ENCODE measurements at places on chromosomes 3 and 15.

DNA sequence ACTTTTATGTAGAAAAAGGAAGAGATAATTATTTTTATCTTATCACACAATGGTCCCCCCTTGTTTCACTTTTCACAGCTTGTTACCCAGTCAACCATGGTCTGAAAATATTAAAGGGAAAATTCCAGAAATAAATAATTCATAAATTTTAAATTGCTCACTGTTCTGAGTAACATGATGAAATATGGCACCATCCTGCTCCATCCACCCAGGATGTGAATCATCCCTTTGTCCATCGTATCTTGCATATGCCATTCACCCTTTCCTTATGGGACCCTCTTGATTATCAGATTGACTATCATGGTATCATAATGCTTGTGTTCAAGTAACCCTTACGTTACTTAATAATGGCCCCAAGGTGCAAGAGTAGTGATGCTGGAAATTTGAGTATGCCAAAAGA is 43.7 kb downstream of the ANKRD28 start:
- DNase-seq: no peak

DNA sequence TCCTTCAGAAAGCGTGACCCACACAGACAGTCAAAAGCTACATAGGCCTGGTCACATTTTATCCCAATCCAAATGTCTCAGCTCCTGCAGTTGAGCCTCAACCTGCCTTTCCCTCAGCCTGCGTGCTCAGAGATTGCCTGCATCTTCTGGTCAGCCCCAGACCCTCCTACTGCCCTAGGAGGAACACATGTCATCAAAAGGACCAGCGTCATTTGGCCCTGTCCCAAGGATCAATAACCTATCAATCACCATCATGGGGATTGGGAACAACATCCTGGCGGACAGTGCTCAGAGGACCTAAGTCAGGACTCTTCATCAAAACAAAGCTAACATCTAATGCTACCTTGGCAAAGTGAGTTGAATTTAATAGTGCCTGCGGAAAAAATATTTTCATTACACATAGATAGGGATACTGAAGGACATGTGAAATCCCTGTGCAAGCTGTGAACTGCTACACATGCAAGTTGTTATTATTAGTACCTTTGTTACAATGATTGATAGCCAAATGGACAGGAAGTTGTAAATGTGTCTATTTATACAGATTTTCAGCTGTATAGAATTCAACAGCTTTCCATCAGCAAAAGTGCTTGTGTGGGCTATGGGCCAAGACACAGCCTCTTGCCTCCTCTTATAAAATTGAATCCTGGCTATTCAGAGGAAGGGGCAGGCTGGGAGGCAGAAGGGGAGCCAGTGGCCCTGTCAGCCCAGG is 47.7 kb downstream of the UMPS start:
- no peak for DNase-seq

DNA sequence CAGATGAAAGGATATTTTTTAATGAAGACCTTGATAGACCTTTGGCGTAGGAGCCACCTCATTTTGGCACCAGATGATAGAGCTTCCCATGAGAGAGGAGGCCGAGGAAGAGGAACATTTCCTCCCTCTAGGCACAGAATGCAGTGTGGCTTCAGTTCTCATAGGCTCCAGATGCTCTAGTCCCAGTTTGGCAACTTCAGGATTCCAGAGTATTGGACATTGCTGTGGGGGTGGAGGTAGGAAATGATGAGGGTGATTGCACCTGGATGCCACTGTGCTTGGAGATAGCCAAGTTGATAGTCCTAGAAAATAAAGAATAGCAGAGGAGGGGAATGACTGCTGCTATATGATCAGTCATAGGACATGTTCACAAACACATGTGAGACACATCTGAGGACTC is 58.3 kb upstream of the KY start:
- no peak for DNase-seq

- no peak for DNase-seq
These were observed 66.2 kb downstream of the CCDC54 start for GRCh38 chr3:107443461-107443860.

DNA sequence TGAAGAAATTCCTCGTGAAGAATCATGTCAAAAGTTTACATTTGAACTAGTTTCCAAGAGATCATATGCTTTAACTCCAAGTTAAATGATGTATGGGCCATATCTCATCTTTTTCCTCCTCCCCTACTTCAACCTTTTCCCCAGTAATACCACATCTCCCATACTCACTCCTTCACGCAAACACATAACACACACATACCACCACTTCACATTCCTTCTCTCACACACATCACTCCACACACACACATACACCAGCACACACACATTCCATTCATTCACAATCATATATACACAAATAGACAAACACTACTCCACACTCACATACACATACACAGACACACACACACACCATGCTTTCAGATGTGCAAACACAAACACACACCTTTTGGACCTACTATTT is 769.0 kb upstream of the NR2F2 start:
- DNase-seq: no peak

GRCh38 chr3:194964809-194965208 is 279.1 kb downstream of the FAM43A start:
- no peak for DNase-seq

GRCh38 chr15:96561593-96561992 is 231.1 kb downstream of the NR2F2 start:
- DNase-seq: no peak

DNA sequence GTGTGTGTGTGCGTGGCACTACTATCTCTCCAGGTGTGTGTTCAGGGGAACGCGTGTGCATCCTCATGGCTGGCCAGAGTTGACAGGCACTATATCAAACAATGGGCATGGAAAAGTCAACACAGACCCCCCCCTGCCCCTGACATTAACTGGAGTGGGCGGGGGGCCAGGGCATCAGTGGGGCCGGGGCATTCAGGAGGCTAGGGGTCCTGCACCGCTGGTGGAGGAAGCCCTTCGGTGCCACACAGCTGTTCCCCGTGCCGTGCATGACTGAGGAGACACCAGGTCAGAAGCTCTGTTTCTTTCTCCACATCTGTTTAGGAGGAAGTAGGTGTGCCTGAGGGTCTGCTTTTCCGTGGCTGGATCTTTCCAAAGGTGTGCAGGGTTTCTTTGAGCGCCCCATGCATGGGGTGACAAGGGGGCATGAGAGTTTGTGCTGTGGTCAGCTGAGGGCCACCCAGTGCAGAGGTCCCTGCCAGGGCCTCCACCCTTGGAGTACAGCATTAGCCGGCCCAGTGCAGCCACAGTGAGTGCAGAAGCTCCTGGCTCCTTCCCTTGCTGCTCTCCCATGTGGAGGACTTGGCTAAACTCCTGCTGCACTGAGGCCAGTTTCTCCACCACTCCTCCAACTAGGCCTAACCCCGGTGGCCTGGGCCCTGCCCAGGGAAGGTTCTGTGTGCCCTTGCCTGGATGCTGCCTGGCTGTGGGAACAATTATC is 7.5 kb downstream of the C3orf22 start:
- no peak for DNase-seq

DNA sequence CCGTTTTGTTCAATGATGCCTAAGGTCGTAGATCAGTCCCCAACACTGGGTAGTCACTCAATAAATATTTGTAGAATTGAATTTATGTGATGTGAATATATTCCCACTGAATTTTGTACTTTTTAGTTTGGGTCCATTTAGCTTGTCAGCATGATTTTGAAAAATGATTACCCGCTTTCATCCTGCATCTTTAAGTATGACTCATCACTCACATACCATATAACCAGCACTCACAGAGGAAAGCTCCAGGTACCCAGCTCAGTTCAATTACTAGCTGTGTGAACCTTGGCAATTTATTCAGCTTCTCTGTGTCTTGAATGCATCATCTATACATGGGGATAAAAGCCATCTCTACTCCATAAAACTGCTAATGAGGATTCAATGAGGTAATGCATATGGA is 2.2 kb upstream of the MLF1 start:
- no peak for DNase-seq

DNA sequence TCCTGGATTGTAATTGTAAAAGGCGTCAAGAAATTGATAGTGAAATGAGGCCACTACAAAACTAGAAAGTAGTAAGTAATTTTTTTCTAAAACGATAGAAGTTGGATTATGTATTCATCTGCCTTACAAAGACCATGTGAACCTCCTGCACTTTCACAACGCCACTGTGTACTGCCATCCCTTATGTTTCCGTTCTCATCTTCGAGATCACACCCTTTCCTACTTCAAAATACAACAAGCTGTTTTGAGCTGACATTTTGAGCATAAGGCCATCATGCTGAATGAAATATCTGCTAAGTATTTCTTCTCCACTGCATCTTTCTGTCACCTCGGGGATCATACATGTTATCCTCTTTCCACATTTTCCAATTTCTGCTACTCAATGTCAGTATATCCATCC is 885.5 kb downstream of the ROBO1 start:
- DNase-seq: no peak

GRCh38 chr3:123066896-123067688 is at the start of gene PDIA5:
TSS of gene PDIA5 (plus strand) at chr3:123067025. CDS start at chr3:123067165, 140 bp downstream.
- peak; percentile 97 for DNase-seq

DNA sequence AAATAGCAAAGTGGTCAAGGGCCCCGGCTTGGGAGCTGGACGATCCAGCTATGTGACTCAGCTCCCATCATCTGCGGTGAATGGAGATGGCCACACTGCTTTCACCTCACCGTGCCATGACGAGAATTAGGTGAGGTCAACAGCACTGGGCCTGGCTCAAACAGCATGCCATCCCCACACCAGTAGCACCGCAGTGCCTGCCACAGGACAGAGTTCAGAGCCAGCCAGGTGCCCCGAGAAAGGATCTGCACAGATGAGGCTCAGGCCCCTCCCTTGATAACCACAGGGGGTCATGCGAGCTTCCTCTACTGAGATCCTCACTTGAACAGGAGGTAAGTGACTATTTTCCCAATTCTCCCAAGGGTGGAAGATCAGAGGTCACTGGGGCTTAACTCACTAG is 29.4 kb downstream of the ZXDC start:
- no peak for DNase-seq

GRCh38 chr3:59632760-59633573 is 583.1 kb upstream of the CFAP20DC start:
- DNase-seq: no peak

DNA sequence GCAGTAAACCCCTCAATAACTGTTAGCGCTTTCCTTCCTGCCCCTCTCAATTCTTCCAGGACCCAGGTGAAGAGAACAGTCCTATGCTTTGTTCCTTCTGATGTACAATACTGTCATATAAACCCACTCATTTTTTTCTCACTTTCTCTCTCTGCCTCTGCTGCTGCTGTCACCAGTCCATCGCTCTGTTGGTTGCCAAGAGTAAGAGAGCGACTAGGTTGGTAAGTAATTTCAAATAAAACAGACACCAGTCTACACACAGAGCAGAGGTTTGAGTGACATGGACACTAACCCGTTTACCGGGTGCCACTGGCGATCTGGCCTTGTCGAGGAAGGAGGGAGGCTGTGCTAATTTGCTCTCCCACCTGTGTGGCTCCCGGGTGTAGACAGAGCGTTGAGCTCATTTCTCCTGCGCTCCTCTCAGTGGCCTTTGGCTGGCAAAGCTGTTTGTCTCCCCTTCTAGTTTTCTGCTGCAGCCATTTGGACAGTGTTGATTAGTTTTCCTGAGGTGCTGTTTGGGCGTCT is 215.4 kb downstream of the THSD4 start:
- no peak for DNase-seq

GRCh38 chr3:66800941-66801545 is 197.1 kb upstream of the KBTBD8 start:
- no peak for DNase-seq

- peak; percentile 9 for DNase-seq
These were observed 25.2 kb downstream of the NIPA1 start for GRCh38 chr15:22811640-22812039.

GRCh38 chr3:46479021-46479420 is 14.3 kb upstream of the LTF start:
- DNase-seq: no peak

DNA sequence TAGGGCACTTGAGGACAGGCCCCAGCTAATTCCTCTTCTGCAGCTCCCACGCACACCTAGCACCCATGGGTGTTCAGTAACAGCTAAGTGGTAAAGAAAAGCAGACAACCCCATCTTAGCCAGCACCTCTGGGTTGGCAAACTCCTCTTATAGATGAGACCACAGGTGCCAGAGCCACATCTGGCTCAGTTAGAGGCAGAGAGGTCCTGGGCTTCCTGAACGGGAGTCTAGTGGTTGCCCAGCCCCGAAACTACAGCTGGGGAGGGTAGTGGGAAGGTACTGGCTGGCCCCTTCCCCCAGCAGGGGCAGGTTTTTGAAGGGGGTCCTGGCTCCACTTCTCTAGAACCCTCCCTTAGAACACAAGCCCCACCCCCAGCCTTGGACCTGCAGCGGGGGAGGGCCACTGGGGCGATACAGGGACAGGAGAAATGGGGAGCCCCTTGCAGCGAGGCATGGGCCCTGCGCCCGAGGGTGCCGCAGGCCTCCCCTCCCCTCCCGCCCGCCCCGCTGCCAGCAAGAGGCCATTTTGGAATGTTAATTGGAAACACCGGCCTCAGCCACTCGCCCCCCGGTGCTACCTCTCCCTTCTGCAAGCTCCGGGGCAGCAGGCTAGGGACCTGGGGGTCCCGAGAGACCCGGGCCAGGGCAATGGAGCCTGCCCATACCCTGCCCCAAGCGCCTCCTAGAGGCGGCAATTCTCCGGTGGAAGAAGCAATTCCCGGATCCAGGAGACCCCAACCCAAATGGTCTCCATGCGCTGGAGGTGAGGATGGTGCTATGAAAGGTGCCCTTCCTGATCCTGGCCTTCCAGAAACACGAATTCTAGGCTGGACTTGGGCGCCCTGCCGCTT is 1.5 kb downstream of the DUSP7 start:
- DNase-seq: no peak

DNA sequence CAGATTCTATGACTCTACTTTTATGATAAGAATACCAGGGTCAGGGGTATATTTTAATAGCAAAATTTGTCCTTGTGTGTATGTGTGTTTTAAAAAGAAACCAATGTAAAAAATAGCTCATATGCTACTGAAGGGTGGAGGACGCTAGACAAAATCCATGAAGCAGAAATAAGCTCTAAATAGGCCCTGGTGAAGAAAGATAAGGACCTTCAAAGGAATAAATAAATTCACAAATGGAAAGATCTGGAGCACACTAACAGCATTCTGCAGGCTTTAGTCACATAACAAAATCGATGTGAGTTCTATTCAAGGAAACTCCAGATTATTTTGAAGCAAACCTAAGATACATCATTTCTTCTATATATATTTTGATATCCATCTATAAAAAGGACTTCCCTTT is 27.2 kb upstream of the ATP11B start:
- DNase-seq: peak; percentile 88

- DNase-seq: no peak
These were observed 10.5 kb downstream of the SLC38A3 start for GRCh38 chr3:50215529-50215928.

DNA sequence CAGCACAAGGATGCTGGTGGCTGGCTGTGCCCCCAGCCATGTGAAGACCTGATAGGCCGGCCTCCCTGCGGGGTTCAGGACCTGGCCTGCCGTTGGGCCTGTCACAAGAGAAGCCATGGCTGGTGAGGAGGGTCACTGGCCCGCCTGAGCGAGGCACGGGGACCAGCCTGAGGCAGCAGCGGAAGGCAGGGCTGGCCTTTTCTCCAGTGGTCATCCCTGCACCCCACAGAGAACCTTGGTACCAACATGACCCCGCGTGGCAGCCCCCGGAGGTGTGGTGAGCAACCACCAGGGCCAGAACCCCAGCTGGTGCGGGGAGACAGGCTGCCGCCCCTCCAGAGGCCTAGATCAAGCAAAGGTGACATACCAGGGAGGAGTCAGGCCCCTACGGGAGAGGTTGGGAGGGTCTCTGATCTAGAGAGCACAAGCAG is 134.1 kb upstream of the MEF2A start:
- no peak for DNase-seq

- no peak for DNase-seq
These were observed 41.3 kb upstream of the SLC22A13 start for GRCh38 chr3:38224357-38224756.

Data from umbilical cord (tissue), 2 donors.